ENCODE measurements at places on chromosomes 11 and 22. TPM values are rescaled to one million over a fixed set of nuclear protein-coding genes. Genes with fewer than 3 reads are reported as not detected.
A peak's percentile ranks its signal among the peaks of the same experiment; 100 is the strongest.

DNA sequence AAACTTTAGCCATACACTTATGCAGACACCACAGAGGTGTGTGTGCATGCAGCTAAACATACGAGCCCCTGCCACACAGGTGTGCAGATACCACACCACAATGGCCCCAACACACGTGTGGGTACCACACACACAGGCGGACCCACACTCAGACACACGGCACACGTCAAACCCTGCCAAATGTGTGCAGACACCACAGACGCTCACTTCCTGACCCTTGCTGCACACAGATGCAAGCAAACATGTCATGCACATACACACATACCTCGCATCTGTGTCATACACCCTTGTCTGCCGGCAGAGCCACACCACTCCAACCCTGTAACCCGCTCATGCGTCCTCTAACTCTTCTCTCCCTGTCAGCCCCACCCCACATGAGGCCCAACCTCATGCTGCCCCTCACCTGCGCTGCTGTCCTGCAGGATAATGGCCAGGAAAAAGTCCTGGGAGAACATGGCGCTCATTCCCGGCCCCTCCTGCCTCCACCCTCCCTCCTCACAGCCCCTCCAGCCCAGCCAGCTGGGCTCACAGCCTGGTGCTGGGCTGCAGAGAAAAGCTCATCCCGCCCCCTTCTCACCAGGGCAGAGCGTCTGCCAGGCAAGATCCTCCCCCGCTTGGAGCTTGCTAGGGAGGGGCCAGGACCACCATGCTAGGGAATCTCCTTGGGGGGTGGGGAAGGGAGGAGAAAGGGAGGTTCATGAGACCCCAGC is 14.2 kb downstream of the SMPD1 start:
- DNase-seq = peak; percentile 83

POU2AF3 gene
- 0.58 TPM for total RNA-seq

DNA sequence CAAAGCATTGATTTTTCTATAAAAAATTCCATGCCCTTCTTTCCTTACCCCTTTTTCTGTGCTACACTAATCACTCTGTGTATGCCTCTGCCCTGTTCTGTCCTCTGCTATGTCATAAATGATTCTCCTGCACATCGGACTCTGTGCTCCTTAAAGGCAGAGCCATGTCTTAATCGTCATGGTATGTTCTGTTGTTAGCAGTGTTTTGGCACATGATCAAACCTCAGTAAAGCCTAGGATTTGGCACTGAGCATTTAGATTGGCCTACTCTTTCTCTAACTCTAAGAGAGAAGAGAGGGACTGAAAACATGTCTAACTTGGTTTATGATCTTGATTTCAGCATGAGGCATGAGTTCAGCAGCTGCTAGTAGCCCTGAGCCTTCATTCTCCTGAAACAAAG is 266.9 kb downstream of the AASDHPPT start:
- DNase-seq = no peak

- DNase-seq = peak; percentile 20
Measured at GRCh38 chr22:36649066-36649465, 54.5 kb downstream of the CACNG2 start.

DNA sequence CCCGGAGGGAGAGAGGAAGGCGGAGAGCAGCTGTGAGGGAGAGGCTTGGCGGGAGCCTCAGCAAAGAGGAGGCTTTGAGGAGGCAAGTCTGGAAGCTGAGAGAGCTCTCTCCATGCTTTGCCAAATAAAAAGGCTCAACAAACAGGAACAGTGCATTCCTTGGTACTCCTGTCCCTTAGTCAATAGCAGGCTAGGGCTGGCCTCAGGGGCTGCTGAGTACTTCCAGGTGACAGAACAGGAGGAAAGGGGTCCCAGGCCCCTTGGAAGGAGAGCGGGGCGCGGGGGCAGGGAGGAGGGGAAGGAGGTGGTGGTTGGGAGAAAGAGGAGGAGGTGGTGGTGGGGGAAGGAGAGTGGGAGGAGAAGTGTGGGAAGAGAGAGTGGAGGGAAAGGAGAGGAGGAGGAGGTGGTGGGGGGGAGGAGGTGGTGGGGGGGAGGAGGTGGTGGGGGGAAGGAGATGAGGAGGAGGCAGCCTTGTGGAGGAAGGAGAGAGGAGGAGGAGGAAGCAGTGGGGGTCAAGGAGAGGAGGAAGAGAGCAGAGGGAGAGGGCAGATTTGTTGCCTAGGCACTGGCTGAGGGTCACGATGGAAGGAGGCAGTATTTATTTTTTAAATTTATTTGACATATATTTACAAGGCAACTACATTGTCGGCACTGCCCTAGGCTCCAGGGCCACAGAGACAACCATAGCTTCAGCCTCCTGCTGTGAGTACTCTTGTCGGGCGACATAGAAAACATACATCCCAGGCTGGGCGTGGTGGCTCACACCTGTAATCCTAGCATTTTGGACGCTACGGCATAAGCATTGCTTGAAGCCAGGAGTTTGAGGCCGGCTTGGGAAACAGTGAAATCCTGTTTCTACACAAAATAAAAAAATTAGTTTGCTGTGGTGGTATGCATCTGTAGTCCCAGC is 74.2 kb upstream of the ZBED5 start:
- no peak for DNase-seq

DNA sequence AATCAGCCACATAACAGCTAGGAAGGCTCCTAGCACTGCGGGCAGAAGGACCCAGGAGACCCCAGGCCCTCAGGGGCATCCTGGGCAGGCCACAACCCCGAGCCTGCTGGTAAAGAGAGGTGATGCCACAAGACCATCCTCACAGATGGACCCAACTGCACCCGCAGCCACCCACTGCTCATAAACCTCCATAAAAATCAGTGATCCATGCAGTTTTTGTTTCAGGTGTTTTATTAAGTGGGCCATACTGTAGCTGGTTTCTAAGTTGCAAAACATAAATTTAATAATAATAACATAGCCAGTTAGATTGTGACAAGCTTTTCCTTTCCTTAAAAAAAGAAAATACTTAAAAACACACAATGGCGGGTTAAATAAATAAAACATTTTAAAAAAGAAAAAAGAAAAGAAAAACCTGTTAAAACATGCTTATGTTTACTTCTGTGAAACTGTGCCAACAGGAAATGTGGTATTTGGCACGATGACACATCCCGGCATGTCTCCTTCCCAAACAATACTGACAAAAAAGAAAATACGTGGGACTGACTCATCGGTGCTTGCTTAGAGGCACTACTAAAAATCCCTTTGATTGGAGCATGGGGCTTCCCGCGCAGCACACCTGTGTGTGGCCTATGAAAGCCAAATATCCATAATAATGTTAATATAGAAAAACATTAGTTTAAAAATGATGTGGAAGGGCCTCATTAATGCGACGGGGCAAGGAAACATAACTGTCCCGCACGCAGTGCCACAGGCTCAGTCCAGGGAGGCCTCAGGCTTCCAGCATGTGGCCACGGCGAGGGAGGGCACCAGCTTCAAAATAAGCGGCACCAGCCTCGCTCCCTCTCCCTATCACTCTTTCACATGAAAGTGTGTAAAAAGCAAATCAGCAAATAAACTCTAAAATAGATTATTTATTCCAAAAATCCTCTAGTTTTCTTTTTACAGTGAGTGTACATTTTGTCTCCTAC is 47.5 kb upstream of the SCUBE2 start:
- no peak for DNase-seq

DNA sequence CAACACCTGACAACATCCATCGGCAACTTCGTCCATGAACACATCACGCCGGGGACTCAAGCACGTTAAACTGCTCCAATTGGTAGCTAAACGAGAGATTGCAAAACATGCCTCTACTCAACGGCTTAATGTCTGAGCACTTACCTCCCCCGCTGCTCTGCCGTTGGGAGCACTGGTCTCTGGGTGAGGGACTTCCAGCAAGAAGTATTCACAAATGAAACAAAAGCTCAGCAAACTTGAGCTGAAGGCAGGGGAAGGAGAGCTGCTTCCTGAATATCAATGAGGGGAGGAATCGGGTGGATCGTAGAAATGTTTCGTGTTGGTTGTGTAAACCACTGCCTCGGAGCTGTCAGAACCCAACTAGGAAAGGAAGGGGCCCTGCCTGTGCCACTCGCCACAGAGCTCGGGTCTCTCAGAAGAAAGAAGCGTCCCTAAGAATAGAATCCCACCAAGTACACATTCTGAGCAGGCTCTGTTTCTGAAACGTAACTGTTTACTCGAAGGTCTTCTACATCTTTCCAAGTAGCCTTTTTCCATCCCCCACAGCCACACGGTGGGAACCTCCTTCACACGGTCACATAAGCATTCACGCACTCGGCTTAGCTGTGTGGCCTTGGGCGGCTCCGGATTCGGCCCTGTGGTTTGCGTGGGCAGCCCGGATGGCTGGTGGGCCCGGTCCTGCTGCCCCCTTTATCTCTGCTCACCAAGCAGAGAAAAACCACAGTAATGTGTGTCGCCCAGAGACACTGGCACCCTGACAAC is at the start of gene MLC1:
TSS of gene MLC1 (minus strand) at position 216 of the 762 bp plus-strand sequence. CDS start 524 bp downstream, outside the sequence.
- no peak for DNase-seq

PRSS23 gene
- 66.5 TPM for total RNA-seq

DNA sequence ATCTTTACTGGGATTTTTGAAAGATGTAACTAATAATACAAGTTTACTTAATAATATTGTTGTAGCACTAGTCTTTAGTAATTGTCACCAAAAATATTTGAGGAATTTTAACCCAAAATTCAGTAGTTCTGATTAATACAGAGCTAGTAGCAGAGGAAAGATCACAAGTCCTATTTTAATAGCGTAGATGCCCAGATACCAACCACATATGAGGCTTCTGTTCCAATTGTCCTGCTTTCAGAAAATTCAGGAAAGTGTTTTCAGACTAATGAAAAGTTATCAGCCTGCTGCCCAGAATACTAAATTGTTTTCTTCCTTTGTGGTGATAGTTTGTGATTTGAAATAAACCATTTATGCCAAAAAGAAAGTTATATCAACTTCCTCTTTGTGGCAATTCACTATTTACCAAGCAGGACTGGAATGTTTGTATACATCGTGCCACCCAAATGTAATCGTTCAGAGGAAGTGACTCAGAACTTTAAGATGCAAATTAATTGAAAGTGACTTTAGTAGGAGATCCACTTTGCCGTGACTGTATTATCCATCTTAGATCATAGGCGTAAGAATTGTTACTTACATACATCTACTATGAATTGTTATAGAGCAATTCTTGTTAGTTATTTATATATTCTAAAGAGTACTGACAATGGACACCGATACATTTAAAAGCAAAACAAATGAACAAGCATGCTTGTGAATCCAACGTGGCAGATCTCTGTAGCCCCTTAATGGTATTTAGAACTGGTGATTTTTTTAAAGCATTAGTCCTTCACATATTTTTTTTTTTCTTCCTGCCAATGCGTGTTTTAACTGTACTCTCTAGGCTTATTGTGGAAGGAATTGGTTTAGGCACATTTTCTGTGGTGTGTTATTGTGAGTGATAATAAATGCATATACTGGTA is 231.0 kb downstream of the DDX10 start:
- DNase-seq = no peak

GRCh38 chr11:130180491-130180890 is 20.9 kb downstream of the ST14 start:
- no peak for DNase-seq

GRCh38 chr11:44258190-44258489 is 51.8 kb downstream of the ALX4 start:
- no peak for DNase-seq

DNA sequence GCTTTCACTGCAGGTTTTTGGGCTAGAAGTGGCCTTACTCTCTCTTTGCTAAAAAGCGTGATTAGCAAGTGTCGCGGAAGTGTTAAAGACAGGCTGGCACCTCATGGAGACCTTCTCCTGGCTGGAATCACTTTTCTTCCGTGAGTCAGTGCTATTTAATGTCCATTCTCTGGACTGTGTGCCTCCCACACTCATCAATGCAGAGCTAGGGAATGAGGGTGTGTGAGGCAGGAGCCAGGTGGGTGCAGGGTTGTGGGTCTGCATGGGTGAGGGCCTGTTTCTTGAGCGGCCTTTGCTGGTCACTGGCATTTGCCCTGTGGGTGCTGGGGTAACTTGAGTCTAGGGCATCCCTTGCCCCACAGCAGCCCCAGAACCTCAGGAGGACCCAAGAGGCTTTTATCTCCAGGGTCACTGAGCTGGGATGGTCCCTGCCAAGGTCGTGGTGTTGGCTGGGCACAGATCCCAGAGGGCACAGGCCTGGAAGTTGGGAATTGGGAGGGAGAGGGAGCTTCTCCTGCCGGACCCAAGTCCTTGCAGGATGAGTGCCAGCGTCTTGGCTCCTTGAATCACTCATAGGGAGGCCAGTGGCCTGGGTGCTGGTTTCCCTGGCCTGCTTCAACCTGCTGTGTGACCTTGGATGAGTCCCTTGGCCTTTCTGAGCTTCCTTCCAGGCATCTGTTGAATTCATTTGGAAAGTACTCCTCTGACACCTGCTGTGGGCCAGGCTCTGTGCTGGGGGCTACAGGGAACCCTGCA is 30.0 kb downstream of the KIAA1671 start:
- DNase-seq = no peak

DNA sequence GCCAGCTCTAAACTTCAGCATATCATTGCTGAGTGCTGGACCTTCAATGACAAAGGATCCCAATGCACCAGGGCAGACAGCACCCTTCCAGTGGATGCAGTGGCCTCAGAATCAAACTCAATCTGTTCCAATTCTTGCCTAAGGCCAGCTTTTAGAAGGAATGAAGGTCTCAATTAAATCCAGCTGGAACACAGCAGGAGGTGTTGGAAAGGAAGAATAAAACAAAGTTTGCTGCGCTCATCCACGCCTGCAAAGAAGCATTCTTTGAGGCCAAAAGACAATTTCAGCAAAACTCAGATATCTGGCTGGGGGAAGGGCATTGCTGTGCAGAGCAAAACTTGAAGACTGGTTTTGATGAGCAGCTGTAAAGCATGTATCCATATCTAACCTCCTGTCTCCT is 120.7 kb downstream of the CCDC81 start:
- DNase-seq = no peak

- DNase-seq = no peak
Measured at GRCh38 chr11:102201776-102202175, 91.5 kb downstream of the YAP1 start.

FREY1 gene
- total RNA-seq = 1.4 TPM

GRCh38 chr11:131218542-131218941 is 151.9 kb upstream of the NTM start:
- DNase-seq = no peak

- no peak for DNase-seq
Measured at GRCh38 chr22:36588285-36588684, 59.3 kb upstream of the EIF3D start.

- no peak for DNase-seq
Measured at GRCh38 chr11:116680349-116681125, 92.2 kb downstream of the BUD13 start.

GRCh38 chr22:38923463-38924346 is 33.7 kb upstream of the APOBEC3A start:
- DNase-seq = no peak

GRCh38 chr11:128825050-128825784 is 41.9 kb downstream of the KCNJ1 start:
- DNase-seq = no peak

DNA sequence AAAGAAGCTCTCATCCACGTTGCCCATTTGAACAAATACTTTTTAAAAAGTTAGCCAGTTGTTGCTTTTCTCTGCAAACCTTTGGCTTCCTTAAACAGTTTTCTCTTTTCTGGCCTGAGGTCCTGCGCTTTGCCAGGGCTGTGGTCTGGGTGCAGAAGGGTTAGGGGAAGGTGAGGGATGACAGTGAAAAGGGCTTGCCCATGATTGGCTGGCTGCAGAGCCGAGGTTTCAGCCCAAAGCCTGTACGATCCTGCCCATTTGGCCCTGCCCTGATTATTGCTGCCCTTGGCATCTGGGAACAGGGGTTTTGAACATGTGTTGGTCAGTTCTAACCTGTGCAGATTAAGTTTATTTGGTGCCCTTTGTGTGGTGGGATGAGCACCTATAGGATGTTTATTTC is 1.5 kb downstream of the INCENP start:
- DNase-seq = no peak

GRCh38 chr22:23179381-23180299 is 669 bp upstream of the BCR start:
- no peak for DNase-seq

- DNase-seq = no peak
Measured at GRCh38 chr11:62491571-62492329, 54.9 kb downstream of the AHNAK start.

Data from mesenteric fat pad (tissue), 1 donor.